ENCODE measurements at places on chromosomes 16 and 17.

GRCh38 chr16:89330177-89330856 is 112.8 kb downstream of the ZNF778 start:
- peak; percentile 84 for DNase-seq

DNA sequence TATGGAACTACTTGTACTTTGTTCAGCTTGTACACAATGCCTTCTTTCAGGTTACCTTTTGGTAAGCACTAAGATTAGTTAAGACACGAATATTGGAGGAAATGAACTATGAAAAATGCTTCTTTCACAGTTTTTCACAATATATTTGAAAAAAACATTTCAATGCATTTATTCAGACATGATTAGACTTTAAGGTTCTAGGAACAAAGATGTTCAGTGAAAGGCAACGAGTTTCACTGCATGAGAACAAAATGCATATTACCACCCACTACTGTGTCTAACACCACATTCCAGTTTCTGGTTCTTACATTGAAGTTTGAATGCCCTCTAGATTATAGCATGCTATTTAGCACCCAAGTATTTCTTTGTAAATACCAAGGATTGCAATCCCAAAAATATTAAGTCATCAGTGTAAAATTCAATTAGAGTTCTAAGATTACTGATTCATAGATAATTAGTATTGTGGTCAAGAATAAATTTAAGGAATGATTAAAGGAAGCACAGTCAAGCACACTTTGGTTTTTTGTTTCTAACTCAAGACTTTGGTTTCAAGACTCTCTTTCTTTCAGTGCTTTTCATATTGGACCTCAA is 261.7 kb downstream of the CEP112 start:
- DNase-seq = no peak

DNA sequence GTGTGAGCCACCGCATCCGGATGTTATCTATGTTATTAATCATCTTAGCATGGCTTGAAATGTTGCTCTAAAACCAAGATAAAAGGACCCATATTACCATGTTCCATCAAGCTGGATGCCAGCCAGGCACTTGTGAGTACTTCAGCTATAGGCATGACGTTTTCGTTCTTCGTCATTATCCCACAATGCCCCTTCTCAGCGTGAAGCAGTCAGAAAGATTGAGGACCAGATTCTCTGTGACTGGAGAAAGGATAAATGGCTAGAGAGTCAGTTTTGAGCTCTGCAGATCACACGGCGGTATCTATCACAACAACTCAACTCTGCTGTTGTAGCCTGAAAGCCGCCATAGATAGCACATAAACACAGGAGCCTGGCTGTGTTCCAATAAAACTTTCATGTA is 29.8 kb upstream of the LCMT1 start:
- DNase-seq = no peak

DNA sequence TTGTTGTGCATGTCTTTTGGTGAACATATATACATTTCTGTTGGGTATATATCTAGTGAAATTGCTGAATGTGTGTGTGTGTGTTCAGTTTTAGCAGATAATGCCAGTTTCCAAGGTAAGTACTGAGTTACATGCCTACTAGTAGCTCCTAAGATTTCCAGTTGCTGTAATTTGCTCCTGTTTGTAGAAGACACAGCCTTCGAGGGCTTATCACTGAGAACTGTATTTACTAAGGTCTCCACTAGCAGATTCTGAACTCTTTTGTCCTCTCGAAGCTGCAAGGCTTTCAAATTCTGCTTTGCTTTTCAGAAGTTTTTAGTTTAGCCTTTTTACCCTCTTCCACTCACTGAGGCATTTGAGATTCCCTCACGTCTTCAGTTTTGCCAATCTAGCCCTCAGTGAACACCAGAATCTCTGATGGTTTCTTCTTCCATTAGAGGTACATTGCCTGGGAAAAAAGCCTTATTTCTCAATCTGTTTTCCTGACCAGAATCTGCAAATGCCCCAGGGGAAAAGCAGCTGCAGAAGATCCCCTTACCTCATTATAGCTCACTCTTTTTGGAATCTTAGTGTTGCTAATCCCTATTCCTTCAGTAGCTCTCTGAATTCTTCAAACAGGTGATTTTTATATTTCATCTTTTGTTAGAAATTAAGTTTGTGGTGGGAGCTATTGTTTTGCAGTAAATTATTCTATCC is 52.9 kb downstream of the NF1 start:
- no peak for DNase-seq

DNA sequence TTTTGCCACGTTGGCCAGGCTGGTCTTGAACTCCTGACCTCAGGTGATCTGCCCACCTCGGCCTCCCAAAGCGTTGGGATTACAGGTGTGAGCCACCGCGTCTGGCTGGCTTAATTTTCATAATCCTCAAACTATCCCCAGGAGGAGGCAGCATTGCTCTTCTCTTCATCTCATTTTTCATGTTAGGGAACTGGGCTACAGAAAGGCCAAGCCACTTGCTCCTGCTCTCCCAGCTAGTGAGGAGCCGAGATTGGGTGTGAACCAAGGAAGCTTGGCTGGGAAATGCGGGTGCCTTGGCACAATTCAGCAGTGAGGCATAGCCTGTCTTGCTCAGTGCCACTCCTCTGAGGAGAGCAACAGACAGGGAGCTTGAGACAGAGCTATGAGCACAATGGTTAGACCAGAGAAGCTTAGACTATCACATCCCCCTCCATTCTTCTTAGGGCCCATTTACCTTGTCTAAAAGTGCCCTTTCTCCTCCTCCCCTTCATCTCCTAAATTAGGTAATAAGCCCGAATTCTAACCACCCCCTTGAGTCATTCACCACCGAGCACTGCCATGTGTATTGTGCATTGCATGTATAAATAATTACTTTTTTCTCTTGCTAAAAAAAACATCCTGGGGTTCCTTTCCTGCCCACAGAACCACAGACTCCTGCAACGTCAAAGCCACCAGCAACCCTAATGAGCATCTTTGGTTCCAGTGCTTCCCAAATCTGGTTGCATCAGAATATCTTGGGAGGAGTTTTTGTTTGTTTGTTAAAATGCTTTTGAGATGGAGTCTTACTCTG is 20.0 kb upstream of the KIF19 start:
- peak; percentile 39 for DNase-seq

All from osteoblast (primary cell).